CD4-positive, alpha-beta T cell treated with Interleukin-4 for 4 hours (primary cell): ENCODE measurements at places on chromosomes 16 and 17.

GRCh38 chr16:88610080-88610479 lies 28.3 kb upstream of the IL17C start:
- DNase-seq, result no peak

GRCh38 chr17:10127819-10128425 lies 70.5 kb downstream of the GAS7 start:
- no peak for DNase-seq

DNA sequence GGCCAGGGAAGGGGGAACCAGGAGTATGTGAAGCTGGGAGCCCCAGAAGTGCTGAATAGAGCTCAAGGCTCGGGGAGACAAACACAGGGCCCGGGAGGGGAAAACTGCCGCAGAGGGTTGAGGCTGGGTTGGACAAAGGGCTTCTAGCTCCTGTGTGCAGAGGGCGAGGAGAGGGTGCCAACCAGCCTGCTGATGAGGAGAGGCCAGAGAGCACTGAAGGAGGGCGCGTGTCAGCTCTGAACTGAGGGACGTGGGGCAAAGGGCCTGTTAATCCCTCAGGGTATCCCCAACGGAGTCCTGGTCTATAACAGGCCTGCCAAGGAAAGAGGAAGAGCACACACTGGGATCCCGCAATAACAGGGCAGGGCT lies 151.3 kb downstream of the C16orf78 start:
- no peak for DNase-seq

DNA sequence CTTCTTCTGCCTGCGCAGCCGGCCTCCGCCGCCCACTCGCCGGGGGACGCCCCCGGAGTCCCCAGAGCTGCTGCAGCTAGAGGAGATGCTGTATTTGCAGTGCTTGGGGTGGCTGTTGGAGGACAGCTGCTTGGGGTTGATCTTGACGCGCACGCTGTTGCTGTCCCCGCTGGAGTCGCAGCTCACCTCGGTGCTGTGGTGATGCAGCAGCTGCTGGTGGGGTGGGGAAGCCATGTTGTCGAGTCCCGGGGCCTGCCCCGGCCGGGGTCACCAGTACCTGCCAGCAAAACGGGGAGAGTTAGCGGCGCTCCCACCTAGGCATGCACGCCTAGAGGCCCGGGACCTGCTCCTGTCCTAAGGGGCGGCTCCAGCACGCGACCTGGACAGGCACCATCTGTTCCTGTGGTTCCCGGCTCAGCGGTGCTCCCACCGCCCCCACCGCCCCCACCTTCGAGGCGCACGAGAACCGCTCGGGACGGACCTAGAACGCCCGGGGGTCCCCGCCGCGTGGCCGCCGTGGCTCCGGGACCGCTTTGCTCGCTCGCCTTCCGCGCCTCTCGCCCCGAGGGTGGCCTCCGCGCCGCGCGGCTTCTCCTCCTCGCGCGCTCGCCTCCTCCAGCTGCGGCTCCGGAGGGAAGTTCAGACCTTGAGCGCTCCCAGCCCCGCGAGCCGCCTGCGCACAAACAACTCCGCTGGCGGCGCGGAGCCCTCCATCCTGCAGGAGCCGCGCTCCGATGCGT lies 863 bp downstream of the ADCY9 start:
- DNase-seq, result no peak

GRCh38 chr17:41340494-41340893 lies 10.1 kb downstream of the KRT33A start:
- DNase-seq, result no peak

GRCh38 chr16:77300256-77300655 lies 101.0 kb downstream of the SYCE1L start:
- DNase-seq, result no peak

DNA sequence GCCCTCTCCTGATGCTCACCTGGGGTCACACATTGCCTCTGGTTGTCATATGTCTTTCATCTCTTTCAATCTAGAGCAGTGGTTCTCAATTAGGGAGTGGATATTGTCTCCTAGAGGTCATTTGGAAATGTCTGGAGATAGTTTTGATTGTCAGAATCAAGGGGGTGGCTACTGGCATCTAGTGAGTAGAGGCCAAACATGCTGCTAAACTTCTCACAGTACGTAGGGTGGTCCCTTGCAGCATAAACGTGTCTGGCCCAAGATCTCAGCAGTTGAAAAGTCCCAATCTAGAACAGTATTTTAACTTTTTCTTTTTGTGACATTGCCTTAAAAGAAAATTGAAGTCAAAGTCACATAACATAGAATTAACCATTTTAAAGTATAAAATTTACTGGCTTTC lies 30.5 kb upstream of the SLC5A10 start:
- DNase-seq, result no peak

- no peak for DNase-seq
Observed at GRCh38 chr17:61834610-61835009, 28.7 kb downstream of the BRIP1 start.

DNA sequence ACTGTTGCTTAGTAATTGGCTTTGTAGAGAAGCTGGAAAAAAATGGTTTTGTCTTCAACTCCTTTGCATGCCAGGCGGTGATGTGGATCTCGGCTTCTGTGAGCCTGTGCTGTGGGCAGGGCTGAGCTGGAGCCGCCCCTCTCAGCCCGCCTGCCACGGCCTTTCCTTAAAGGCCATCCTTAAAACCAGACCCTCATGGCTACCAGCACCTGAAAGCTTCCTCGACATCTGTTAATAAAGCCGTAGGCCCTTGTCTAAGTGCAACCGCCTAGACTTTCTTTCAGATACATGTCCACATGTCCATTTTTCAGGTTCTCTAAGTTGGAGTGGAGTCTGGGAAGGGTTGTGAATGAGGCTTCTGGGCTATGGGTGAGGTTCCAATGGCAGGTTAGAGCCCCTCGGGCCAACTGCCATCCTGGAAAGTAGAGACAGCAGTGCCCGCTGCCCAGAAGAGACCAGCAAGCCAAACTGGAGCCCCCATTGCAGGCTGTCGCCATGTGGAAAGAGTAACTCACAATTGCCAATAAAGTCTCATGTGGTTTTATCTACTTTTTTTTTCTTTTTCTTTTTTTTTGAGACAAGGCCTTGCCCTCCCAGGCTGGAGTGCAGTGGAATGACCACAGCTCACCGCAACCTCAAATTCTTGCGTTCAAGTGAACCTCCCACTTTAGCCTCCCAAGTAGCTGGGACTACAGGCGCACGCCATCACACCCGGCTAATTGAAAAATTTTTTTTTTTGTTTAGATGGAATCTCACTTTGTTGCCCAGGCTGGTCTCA lies 6.2 kb upstream of the TMEM235 start:
- no peak for DNase-seq

DNA sequence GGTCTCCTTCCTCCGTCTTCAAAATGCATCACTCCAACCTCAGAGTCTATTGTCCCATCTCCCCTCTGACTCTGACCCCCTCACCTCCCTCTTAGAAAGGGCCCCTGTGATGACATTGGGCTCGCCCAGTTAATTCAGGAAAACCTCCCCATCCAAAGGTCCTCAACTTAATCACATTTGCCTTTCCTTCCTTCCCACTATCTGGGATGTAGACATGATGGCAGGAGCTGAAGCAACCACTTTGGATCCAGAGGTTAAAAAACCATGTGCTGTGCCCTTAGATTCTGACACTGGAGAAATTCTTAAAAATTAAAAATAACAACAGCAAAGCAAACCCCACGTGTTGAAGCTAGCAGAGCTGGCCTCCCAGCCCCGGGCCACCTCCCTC lies 80.2 kb downstream of the ZDHHC7 start:
- DNase-seq, result no peak

DNA sequence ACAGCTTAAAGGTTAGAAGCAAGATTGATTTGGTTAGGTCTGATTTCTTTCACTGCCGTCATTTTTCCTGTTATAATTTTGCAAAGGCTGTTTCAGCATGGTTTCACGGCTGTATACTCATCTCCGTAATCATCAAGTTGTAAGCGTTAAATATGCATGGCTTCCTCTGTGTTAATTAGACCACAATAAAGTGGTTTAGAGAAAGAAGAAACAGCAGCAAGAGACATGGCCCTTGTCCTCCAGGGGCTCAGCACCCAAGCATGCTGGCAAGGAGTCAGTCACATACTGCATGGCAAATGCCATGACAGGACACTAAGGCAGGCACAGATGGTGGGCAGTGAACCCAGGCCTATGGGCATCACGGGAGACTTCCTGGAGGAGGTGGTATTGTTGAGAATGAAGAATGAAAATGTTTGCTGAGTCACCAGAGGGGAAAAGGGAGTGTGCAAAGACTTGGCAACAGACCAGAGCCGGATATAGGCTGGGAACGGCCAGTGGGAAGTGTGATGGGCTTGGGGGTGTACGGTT lies 61.4 kb upstream of the PLCG2 start:
- peak; percentile 52 for DNase-seq

GRCh38 chr17:82938873-82939620 lies 99.2 kb upstream of the ZNF750 start:
- DNase-seq, result no peak

DNA sequence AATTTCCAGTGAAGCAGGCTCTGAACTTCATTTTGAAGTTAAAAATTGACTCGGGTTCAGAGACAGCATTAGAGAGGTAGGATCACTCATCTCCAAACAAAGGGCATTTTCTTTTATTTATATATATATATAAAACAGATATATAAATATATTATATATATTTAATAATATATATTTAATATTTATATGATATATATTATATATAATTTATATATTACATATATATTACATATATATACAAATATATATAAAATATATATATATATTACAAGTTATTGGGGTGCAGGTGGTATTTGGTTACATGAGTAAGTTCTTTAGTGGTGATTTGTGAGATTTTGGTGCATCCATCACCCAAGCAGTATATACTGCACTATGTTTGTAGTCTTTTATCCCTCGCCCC lies 320.8 kb downstream of the MAP2K6 start:
- DNase-seq, result no peak

- no peak for DNase-seq
Observed at GRCh38 chr16:15701975-15702970, 52.2 kb downstream of the NDE1 start.

DNA sequence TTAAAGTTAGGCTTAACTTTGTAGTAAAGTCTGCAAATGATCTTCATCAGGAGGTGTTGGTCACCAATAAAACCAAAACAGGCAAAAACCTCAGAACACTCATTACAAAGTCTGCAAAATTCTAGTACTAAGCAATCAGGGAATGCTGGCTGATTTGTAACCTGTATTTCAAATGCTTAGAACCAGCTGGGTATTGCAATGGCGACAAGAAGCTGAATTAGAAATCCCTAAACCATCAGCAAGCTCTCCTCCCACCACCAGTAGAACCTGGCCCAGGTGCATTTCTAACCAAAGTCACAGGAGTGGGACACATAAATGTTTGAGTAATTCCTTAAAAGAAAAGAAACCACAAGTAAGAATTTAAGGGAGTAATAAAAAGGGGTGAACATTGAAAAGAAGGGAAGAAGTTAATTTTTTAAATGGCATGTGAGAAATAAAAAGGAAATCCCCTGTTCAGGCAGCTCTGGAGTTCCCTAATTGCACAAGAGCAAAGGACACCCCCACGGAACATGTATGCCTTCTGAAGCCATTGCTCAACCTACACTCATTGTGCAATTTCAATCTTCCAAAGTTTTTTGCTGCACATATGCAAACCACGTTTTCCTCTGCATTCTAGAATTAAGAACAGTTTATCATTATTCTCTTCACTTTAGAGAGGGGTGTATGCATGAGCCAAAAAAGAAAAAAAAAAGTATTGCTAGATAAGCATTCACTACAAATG lies 102.9 kb downstream of the HIC1 start:
- no peak for DNase-seq

DNA sequence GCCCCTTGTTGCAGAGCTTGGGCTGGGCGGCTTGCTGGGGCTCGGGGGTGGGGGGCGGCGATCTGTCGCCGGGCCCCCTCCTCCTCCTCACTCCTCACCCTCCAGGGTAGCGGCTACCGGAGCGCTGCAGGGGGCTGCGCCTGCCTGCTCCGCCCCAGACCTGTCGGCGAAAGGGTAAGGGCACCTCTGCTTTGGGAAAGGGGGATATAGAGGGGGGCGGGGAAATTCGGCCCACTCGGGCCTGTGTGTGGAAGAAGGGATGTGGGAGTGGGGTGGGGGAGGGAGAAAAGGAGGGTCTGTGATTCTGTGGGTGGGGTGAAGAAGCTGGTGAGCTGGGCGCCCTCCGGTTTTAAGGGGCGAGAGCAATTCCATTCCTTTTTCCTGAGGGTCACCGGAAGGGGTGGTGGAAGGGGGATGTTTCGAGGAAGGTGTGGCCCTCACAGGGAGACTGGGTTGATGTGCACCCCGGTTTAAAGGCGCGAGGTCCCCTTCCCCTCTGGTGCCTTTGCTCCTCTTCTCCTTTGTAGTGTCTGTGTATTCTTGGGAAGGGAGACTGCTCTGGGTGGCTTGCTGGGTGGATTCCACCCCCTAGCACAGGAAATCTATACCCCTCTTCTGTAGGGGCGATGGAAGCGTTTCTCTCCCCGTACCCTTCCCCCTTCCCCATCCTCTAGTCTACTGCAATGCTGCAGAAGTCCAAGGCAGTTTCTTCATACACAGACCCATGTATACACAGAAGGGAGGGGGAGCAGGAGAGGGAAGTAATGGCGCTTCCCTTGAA lies 878 bp downstream of the TAOK1 start:
- DNase-seq, result peak; percentile 6

- no peak for DNase-seq
Observed at GRCh38 chr17:13589658-13590057, 12.1 kb downstream of the HS3ST3A1 start.

DNA sequence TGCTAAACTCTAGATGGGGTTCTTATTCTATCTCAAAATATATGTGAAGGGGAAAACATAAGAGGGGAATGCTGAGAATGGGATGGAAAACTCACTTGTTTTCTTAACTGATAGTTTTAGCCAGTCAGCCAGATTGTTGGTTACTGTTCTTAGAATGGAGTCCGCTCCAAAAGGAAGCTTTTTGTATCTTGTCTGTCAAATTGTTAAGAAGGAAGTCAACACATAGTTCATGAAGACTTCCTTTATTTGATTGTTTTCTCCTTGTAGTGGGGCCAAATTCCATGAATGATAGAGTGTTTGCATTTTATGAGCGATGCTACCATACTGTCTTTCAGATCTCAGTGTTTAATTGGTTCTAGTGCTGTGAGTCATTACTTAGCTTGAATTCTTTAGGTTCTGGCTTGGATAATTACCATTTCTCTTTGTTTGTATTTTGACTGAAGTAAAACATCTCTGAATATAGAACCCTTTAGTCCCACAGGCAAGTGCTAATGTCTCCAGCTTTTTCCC lies 98.3 kb upstream of the GOT2 start:
- DNase-seq, result no peak

GRCh38 chr17:59361386-59361785 lies 29.9 kb downstream of the YPEL2 start:
- peak; percentile 73 for DNase-seq

DNA sequence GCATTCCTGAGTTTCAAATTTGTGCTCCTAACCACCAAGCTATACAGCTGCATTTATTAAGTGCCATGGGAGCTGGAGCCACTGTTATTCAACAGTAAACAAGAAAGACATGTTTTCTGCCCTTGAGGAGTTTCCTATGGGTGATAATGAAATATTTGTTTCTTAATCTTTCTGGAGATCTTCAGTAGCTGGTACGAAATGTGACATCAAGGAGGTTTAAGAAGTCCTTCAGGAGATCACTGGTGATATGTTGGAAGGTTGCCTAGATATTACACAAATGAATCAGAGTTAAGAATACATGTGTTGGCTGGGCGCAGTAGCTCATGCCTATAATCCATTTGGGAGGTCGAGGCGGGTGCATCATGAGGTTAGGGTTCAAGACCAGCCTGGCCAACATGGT lies 14.9 kb downstream of the RHOT1 start:
- DNase-seq, result no peak

- no peak for DNase-seq
Observed at GRCh38 chr17:80730739-80731138, 186.1 kb downstream of the RPTOR start.
